CD4-positive, alpha-beta T cell treated with Interleukin-4 for 4 hours (primary cell): ENCODE measurements at places on chromosomes 16 and 17.

DNA sequence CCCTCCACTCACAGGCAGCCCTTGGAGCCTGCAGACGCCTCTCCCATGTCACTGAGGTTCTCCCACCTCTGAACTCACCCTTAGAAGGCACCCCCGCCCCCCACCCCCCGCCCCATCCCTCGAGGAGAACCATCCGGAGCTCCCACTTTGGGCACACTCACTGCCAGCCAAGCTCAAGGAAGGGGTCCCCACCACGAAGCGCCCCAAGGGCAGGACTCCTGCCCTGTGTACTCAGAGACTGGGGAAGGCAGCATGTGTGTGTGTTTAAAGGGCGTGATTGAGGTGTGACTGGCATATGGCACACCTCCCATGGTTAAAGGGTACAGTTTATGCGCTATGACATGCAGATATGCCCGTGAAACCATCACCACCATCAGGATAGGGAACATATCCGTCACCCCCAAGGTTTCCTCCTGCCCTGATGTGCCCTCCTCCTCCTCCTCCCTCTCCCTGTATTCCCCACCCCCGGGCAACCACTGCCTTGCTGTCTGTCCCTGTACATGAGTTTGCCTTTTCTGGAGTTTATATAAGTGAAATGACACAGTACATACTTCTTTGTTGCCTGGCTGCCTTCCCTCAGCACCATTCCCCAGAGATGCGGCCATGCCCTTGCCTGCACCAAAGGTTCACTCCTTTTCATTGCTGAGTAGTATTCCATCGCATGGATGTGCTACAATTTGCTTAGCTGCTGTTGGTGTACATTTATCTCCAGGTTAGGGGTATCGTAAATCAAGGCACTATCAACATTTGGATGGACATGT, 14.0 kb upstream of the RBFOX3 start:
- no peak for DNase-seq

GRCh38 chr17:31646642-31647041, 212.4 kb downstream of the COPRS start:
- no peak for DNase-seq

DNA sequence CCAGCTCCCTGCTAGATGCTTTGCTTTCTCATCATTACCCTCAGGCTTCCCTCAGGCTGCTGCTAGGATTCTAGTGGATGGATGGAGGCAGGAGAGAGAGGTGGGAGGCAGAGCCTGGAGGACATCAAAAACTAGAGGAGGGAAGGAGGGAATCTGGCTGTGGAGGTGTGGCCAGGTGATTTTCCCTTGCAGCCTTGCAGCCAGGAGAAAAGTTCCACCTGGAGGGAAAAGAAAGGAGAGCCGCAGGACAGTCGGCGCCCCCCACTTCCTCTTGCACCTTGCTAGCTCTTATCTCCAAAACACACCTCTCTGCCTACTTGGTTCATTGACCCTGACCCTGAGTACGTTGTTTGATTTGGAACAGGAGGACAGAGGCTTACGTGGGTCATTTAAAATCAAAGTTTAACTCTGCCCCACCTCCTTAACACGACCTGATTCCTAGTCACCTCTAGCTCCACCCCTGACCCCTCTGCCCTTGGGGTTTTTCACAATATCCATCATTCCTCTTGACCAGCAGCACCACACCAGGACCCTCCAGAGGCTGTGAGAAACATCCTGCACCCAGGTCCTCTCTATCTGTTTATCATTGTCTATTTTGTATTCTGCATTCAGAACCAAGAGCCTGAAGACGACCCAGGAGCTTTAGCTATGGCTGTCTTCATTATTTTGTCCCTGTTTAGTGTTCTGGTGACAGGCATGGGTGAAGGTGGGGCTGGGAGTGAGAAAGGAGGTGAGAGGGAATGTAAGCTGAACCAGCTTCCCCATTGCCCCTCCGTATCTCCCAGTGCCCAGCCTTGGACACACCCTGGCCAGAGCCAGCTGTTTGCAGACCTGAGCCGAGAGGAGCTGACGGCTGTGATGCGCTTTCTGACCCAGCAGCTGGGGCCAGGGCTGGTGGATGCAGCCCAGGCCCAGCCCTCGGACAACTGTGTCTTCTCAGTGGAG, 15.9 kb downstream of the AOC3 start:
- DNase-seq, result no peak

- peak; percentile 35 for DNase-seq
Measured at GRCh38 chr17:48541577-48542113, 3.3 kb downstream of the HOXB2 start.

DNA sequence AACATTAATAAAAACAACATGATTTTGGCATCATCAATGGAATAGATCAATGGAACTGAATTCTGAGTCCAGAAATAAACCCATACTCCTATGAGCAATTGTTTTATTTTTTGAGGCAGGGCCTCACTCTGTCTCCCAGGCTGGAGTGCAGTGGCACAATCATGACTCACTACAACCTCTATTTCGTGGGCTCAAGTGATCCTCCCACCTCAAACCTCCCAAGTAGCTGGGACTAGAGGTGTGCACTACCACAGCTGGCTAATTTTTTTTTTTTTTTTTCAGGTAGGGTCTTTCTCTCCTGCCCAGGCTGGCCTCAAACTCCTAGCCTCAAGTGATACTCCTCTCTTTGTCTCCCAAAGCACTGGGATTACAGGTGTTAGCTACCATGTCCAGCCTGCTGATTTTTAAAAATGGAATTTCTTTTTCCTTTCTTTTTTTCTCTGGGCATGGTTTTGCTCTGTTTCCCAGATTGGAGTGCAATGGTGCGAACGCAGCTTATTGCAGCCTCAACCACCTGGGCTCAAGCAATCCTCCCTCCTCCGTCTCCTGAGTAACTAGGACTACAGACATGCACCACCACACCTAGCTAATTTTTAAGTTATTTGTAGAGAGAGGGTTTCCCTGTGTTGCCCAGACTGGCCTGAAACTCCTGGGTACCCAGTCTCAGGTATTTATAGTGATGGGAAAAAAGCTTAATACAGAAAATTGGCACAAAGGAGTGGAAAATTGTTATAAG, 7.3 kb upstream of the PRDM7 start:
- no peak for DNase-seq

- DNase-seq, result no peak
Measured at GRCh38 chr16:77331802-77332586, 102.8 kb downstream of the ADAMTS18 start.
